ENCODE measurements at places on chromosomes 3 and 15.

GRCh38 chr3:29397406-29397805, 116.5 kb downstream of the RBMS3 start:
- no peak for DNase-seq

DNA sequence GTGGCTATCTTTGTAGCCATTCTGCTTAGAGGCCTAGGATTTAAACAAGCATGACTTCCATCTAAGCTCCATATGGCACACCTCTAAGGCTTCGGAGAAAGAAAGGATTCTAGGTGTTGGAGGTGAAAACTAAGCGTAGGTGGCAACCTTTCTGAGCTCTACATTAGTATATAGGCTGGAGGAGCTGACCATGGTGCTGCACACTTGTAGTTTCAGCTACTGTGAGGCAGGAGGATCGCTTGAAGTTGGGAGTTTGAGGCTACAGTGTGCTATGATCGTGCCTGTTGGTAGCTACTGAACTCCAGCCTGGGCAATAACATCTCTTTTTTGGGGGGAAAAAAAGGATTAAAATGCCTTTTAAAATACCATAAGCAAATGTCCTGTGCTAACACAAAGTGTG, 7.4 kb downstream of the EAF1 start:
- DNase-seq: no peak

DNA sequence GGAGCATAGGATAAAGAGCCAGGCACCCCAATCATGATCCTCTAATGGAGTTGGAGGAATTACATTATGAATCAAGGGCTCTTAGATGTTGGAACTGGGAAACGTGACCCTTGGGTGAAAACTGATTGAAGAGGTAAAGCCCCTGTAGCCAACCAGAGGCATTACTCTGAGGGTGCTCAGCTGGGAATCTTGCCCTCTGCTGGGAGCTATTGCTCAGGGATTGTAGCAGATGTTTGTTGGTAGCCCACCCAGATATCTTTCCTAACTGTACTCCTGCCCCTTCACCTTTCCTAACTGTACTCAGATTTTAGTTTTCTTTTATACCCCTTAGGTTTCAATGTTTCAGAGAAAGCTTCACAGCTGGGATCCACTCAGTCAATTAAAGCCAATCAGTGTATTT, 74.2 kb downstream of the RARB start:
- no peak for DNase-seq

GRCh38 chr3:157170861-157171260, 10.9 kb upstream of the CCNL1 start:
- DNase-seq: no peak

- no peak for DNase-seq
Measured at GRCh38 chr3:121111914-121112612, 204.1 kb downstream of the STXBP5L start.

DNA sequence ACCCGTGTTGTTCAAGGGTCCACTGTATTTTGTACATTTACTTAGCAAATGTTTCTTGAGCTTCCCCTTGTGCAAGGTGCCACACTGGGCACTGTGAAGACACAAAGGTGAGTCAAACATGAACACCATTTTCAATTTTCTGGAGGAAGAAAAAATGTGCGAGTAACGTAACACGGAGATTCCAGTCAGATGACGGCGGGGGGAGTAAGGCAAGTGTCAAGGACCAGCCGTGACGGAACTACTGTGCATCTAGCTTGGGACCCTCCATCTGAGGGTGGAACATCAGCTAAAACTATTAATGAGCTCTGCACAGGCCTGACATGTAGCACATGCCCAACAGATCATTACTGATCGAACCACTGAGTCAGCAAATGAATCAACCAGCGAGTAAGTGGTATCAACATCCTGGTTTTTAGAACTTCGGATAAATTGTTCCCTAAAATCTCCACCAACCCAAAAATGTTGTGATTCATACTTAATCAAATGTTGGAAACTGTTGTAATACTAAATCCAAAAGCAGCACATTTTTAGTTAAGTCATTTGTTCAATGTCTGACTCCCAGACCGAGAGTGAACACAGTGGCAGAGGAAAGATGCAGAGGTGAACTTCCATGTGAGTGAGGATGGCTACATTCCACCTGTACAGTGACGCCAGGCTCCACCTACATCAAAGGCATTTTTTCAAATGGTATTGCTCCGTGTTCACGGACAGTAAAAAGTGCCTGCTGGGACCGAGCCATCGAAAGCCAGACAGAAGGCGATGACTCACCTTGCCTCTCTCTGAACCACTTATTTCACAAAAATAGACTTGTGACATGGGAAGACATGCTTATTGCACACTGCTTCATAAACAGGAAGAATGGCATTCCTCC, 172.2 kb downstream of the ATP10A start:
- no peak for DNase-seq

GRCh38 chr15:76181705-76182107, 121.9 kb downstream of the TMEM266 start:
- no peak for DNase-seq

GRCh38 chr15:47273864-47274263, 443.4 kb upstream of the SEMA6D start:
- no peak for DNase-seq

Measured in T1000 (cell line).